ENCODE measurements at places on chromosomes 7 and 10. TPM values are rescaled to one million over a fixed set of nuclear protein-coding genes. Genes with fewer than 3 reads are reported as not detected.

DNA sequence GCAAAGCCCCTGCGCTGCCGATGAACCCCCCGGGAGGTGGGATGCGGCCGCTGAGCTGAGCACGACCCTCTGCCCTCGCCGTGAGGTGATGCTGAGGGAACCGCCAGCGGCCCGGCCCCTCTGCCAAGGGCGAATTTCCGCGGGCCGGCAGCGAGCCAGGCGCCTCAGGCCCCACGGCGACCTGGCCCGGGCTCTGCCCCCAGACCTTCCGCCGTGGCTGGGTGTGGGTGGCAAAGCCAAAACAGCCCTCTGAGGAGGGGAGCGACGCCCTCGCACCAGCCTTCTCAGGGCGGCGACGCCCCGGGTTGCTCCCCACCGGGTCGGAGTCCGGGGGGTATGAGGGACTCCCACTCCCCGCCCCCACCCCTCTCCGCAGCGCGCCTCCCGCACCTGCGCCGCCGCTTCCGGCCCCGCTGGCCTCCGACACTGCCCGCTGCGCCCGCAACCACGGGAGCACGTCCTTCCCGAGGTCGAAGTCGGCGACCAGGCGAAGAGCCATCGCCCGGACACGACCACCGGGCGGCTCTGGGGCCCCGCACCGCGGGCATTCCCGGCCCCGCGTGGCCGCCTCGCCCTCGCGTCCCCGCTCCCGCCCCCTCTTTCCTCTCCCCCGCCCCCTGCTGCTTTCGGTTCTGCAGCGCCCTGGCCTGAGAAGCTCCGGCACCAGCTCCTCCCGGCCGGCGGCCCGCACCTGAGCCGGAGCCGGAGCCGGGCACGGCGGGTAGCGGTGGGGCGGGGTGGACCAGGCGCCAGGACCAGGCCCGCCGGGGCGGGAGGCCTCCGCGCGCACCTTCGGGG, at the start of gene GSAP:
Gene GSAP, minus strand, starts transcription at position 527 of the 798 bp plus-strand sequence. Its CDS starts 28 bp downstream, at position 499.
- DNase-seq, result peak; percentile 74

The FAM25C gene
- not detected for total RNA-seq

The NPFFR1 gene
- 4.8 TPM for total RNA-seq

- DNase-seq, result no peak
Measured at GRCh38 chr10:7895699-7896090, 77.4 kb downstream of the TAF3 start.

GRCh38 chr7:2237109-2237602, 4.4 kb upstream of the MAD1L1 start:
- DNase-seq, result no peak

The NODAL gene
- total RNA-seq, result not detected

The OPALIN gene
- total RNA-seq, result not detected

Measured in sciatic nerve (tissue), 2 donors.